Aorta (tissue), 5 donors: ENCODE measurements at places on chromosomes 6 and 20.

GRCh38 chr6:113980937-113981554 is 10.1 kb upstream of the HDAC2 start:
- DNase-seq: no peak

GRCh38 chr6:88619951-88620350 is 343.5 kb downstream of the RNGTT start:
- DNase-seq: no peak

DNA sequence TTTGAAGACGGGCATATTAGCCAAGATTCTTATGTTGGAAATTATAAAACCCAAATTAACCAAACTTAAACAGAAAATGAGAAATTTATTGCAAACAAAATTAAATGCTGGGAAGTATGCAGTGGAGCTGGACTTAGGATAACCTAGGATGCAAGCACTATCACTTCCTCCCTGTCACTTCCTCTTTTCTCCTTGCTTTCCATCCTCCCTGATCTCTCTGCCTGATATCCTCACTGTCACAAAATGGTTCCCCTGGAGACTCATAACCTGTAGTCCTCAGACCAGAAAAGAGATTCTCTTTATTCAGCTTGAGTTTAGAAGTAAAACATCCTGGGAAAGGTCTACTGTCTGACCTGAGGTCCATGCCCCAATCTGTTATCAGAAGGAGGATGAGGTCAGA is 7.4 kb upstream of the KLHL32 start:
- no peak for DNase-seq

GRCh38 chr6:29708432-29709179 is 14.6 kb upstream of the HLA-F start:
- DNase-seq: no peak
